ENCODE measurements at places on chromosomes 1 and 21. TPM values are rescaled to one million over a fixed set of nuclear protein-coding genes. Genes with fewer than 3 reads are reported as not detected.

The ITLN1 gene
- not detected for total RNA-seq

The EDN2 gene
- total RNA-seq = 23.1 TPM

The OVAAL gene
- total RNA-seq = 0.09 TPM

The SPRR3 gene
- total RNA-seq = not detected

Data from A549 treated with GW870086 at 1 μM for 4 hours (cell line).